ENCODE measurements at places on chromosomes 6 and 20.
A peak's percentile ranks its signal among the peaks of the same experiment; 100 is the strongest.

DNA sequence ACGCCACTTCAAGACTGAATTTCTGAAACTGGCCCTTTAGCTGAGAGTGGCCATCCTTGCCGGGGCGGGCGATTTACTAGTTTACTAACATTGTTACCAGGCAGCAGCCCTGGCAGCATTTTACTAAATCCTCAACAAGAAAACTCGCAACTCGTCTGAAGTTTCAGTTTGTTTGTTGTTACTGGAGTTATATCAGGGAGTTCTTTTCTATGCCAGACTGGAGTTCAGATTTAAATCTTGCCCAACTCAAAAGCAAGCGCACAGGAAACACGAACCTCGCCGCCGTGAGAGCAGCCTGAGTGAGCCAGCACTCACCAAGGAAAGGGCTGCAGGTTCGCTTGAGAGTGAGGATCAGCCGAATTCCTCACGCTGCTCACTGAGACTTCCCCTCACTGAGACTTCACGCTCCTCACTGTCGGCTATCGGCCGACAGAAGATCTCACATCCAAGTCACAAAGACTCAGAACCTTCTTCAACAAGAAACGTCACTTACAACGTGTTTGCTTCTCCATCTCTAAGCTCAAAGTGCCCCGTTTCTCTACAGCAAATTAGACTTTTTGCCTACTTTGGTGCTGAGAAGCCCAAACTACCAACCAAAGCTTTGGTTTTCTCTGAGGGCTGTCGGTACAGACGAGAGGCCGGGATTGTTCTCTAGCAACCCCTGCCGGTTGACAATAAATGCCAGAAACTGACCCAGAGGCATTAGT, 78.9 kb downstream of the OLIG3 start:
- peak; percentile 53 for DNase-seq

DNA sequence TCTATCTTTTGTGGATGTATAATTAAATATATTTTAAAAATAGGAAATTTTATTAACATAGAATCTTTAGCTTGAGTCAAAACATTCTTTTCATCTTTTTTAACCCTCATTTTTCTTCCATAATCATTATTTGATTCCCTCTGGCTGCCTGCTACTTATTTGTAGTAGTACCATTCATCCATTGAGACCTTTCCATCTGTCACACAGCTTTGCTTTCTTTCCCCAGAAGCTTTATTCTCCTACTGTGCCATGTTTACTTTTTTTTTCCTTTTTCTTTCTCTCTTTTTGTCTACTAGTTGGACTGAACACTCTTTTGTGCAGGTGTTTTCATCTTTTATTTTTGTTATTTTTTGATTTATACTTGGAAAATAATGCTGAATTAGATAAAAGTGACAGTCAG, 522.6 kb upstream of the MMS22L start:
- DNase-seq = no peak

GRCh38 chr20:19888269-19888671, 128.9 kb upstream of the NAA20 start:
- no peak for DNase-seq

GRCh38 chr6:44833248-44833647, 445.7 kb downstream of the CDC5L start:
- DNase-seq = no peak

DNA sequence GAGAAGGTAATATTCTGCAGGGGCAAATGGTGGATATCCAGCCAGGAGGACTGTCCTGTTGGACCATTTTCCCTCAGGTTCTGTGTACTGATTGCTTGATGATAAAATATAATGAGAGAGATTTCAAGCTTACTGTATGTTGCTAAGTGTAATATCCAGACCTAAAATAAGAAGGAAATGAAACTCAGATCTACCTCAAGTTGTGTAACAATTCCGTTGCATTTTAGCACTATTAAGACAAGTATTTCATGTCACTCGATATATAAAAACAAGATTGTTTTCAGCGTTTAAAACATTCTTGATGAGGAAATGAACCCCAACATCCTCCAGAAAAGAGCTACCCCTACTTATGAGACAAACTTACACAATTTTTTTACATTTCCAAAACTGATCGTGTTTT, 57.2 kb downstream of the RGS17 start:
- DNase-seq = no peak

- no peak for DNase-seq
These were observed 68.0 kb downstream of the EYA2 start for GRCh38 chr20:46962452-46963195.

DNA sequence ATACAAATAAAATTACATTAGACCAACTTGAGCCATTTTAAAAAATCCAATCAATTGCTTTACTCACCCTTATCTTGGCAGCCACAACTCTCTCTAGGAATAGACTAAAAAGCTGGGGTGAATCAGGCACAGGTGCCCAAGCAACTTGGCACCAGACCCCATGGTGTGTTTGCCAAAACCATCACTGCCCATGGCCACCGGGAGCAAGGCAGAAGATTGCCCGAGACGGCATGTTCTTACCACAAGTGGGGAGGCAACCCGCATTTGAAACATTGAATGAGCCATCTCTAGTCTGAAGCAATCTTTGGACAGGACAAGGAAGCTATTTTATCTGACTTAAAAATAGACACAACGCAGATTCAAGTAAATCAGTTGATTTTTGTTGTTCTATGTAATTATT, 69.0 kb downstream of the SMLR1 start:
- no peak for DNase-seq

- DNase-seq = no peak
These were observed 324.7 kb upstream of the JARID2 start for GRCh38 chr6:14921170-14921569.

DNA sequence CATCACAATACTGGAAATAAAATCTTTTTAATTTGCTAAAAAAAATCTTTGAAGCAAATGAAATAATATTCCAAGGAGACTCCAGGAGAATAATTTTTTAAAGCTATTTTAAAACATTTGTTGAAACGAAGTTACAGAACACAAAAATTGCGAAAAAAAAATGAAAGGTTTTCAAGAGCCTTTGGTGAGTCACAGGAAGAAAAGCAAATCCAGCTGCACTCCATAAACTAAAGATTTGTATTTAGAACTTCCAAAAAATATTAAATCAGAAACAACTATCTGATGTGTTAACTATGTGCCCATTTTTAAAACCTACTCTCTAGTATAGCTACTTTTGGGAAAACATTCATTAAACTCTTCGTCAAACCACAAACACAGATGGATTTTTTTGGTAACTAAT, 23.6 kb downstream of the PDSS2 start:
- no peak for DNase-seq

- no peak for DNase-seq
These were observed 7.2 kb upstream of the THEMIS start for GRCh38 chr6:127907960-127908640.

GRCh38 chr6:165081944-165082532, 227.4 kb downstream of the C6orf118 start:
- DNase-seq = no peak

GRCh38 chr20:20364593-20365479, 3.1 kb upstream of the INSM1 start:
- DNase-seq = no peak

All from stimulated activated naive B cell treated with anti-CD40 and anti-IgM and Interleukin-4, amounts not matched to agents 10 μg/mL and 1 μg/mL and 100 μg/mL, for 72 hours (primary cell).